Tibial nerve (tissue), 4 donors: ENCODE measurements at places on chromosomes 11 and 22.

GRCh38 chr11:46181843-46182424, 60.7 kb upstream of the PHF21A start:
- no peaks in the 10 kb centered on the region for H3K36me3 ChIP-seq
- no peak overlapping the region for H3K4me3 ChIP-seq
- H3K27me3 ChIP-seq, result no peaks in the 10 kb centered on the region
- no peak overlapping the region for H3K27ac ChIP-seq

DNA sequence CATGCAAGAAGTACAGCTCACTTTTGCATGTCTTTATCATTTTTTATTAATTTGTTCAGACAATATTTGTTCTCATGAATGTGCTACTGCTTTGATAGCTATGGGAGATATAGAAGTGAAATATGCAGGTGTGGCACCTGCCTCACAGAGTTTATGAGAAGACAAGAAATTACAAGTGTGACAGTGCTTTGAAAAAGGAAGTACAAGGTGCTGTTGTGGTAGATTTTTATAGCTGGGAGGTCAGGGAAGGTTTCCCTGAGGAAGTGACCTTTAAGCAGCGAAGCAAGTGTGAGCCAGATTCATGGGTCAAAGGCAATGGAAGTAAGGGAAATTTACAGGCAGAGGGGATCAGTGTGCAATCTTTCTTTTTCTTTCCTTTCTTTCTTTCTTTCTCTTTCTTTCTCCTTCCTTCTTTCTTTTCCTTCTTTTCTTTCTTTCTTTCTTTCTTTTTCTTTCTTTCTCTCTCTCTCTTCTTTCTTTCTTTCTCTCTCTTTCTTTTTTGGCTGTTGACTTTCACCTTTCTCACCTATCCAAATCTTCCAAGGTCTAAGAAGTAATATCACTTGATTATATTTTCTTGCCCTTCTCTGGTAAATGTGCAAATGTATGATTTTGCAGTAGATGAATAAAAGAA, 6.4 kb upstream of the BMAL1 start:
- H3K36me3 ChIP-seq, result no peaks in the 10 kb centered on the region
- H3K27me3 ChIP-seq, result no peaks in the 10 kb centered on the region
- H3K4me3 ChIP-seq, result no peak overlapping the region
- no peak for DNase-seq
- no peak overlapping the region for H3K27ac ChIP-seq
- peaks cover 10% of the 10 kb centered on the region for H3K4me1 ChIP-seq

DNA sequence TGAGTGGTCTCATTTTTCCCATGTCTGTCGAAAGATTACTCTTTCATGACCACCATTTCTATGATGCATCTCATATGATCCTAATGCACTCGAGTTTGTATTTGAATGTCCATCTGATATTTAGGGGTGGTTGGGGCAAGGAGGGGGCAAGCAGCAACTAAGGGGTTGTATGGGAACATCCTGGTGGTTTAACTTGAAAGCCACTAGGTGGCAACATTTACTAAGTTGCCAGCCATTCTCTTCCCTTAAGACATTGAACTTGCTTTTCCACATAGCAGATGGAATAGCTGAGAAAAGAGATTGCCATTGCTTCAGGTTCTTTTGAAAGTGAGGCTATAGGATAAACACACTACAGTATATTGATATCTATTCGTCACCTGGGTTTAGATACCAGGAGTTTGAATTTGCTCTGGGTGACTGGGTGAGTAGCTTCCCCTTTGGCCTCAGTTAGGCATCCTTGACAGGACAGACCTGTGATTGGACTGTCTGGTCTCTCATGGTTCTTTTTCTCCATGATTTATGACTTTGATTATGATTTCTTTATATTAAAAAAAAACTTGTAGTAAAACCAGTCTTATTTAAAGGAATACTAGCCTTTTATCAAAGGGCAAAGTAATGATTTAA, 32.4 kb downstream of the NF2 start:
- no peak overlapping the region for H3K27ac ChIP-seq
- no peak overlapping the region for H3K4me3 ChIP-seq
- no peaks in the 10 kb centered on the region for H3K4me1 ChIP-seq
- no peaks in the 10 kb centered on the region for H3K36me3 ChIP-seq
- DNase-seq, result no peak
- H3K27me3 ChIP-seq, result no peaks in the 10 kb centered on the region

DNA sequence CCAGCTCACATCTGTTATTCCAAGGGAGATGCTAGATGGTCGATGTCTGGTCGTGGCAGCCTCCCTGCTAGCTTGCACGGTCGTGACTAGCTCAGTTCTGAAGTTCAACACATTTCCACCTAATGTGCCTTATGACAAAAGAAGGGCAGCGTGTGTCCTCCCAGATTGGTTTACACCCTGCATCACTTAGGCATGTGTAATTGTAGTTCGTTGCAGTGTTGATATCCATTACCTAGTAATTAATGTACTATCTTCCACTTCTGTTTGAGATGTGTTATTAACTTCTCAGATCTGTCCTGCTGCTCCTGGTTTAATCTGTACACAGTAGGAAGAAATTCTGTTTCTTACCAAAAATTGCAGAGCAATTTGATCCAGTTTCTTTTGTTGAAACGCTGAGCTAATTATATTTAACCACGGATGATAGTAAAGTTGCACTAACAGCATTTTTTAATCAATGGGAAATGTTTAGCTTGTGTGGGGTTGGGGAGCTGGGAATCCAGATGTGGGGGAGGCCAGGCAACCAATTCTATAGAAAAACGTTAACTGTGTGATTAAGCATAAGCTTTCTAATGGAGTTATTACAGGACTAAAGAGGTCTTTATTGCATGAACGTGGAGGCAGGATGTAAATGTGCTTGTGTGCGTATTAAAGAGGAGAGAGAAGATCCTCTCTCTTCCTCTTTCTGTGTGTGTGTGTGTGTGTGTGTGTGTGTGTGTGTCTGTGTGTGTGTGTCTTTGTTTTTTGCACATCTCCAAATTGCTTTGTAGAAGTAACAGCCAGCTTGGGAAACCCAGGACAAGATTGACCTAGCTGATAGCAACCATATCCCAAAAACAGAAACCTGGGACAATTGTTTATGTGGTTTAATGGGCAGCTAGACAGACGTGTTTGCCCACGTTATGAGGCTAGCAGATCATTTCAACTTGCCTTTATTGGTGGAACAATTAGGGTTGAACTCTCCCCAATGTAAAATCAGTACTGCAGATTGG, 145.7 kb upstream of the TTC12 start:
- no peaks in the 10 kb centered on the region for H3K36me3 ChIP-seq
- no peaks in the 10 kb centered on the region for H3K4me1 ChIP-seq
- H3K27me3 ChIP-seq, result no peaks in the 10 kb centered on the region
- H3K27ac ChIP-seq, result no peak overlapping the region
- no peak overlapping the region for H3K4me3 ChIP-seq

GRCh38 chr22:38419121-38419857, 35.7 kb downstream of the KCNJ4 start:
- H3K4me1 ChIP-seq, result no peaks in the 10 kb centered on the region
- no peaks in the 10 kb centered on the region for H3K36me3 ChIP-seq
- H3K27me3 ChIP-seq, result no peaks in the 10 kb centered on the region
- no peak overlapping the region for H3K4me3 ChIP-seq
- H3K27ac ChIP-seq, result no peak overlapping the region

- no peaks in the 10 kb centered on the region for H3K4me1 ChIP-seq
- no peak for DNase-seq
- H3K36me3 ChIP-seq, result no peaks in the 10 kb centered on the region
- no peaks in the 10 kb centered on the region for H3K27me3 ChIP-seq
- no peak overlapping the region for H3K4me3 ChIP-seq
These were observed 62.6 kb upstream of the SLC17A6 start for GRCh38 chr11:22275600-22275999.

DNA sequence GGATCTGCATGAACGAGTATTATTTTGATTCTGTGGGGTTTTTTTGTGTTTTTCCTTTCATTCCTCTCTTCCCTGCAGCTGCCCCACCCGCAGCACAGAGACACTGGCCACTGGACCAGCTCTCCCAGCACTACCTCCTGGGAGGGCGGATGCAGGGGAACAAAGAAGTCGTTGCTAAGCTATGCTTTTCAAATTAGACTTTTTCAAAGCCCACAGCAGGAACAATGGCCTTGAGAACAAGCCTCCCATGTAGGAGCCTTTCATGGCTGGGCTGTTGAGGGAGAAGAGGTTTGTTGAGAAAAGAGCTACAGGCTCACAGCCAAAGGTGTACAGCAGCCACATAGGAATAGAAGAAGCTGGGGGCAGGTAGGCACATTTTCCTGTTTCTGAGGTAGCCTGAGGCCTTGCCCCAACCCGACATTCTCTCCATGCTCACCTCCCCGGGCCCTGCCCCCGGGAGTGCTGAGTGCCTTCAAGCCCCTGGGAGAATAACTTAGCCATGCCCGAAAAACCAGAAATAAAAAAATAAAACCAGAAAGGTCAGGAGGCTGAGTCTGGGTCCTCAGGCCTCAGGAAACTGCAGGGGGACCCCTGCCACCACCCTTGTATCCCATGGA, 20.5 kb upstream of the SYT12 start:
- H3K4me3 ChIP-seq, result no peak overlapping the region
- H3K36me3 ChIP-seq, result no peaks in the 10 kb centered on the region
- no peaks in the 10 kb centered on the region for H3K4me1 ChIP-seq
- no peak for DNase-seq
- no peaks in the 10 kb centered on the region for H3K27me3 ChIP-seq

DNA sequence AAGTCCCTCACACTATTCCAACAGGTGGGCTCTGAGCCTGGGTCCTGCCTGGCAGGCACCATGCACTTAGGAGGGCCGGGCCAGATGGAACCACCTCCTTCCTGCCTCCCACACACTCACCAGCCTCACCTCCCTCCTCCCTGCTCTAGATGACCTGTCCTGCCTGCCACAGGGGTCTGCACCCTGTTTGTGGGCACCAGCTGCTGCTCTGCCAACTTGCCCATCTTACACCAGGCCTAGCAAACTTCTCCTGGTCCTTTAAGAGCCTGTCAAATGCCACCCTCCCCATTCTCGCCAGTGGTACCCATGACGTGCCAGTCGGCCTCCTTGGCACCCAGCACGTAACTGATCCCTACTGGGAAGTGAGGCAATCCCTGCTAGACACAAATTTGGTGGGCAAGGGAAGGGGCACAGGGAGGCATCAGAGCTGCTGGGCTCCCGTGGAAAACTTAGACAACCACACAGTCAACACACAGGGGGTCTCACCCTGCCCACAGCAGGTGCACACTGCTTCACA, 3.1 kb downstream of the MOB2 start:
- no peak for DNase-seq
- no peaks in the 10 kb centered on the region for H3K27me3 ChIP-seq
- no peak overlapping the region for H3K4me3 ChIP-seq
- H3K36me3 ChIP-seq, result peaks cover 27% of the 10 kb centered on the region

DNA sequence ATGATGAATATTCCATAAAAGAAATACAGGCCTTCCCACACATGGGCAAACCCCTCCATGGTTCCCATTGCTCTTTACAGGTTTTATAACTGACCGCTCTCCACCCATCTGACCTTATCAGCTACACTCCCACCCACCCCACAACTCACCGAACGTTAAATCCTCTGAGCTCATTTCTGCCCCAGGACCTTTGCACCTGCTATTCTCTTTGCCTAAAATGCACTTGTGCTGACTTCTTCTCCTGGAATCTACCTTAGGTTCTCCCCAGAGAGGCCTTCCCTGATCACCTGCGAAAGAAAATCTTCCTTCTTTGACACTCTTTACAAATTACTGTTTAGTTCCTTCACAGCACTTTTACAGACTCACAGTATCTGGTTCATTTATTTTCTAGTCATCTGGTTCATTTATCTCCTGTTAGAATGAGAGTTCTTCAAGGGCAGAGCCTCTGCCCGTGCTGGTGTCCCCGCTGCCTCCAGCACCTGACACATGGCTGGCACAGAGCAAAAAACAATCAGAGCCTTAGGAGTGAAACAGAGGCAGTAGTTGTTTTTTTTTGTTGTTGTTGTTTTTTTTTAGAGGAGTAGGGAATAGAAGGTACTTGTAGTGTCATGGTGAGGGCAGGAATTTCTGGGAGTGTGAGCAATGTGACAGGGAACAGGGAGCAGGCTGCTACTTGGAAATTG, 21.6 kb upstream of the GRK3 start:
- DNase-seq, result no peak
- H3K36me3 ChIP-seq, result no peaks in the 10 kb centered on the region
- H3K27me3 ChIP-seq, result no peaks in the 10 kb centered on the region
- no peaks in the 10 kb centered on the region for H3K4me1 ChIP-seq
- no peak overlapping the region for H3K4me3 ChIP-seq
- H3K27ac ChIP-seq, result no peak overlapping the region

DNA sequence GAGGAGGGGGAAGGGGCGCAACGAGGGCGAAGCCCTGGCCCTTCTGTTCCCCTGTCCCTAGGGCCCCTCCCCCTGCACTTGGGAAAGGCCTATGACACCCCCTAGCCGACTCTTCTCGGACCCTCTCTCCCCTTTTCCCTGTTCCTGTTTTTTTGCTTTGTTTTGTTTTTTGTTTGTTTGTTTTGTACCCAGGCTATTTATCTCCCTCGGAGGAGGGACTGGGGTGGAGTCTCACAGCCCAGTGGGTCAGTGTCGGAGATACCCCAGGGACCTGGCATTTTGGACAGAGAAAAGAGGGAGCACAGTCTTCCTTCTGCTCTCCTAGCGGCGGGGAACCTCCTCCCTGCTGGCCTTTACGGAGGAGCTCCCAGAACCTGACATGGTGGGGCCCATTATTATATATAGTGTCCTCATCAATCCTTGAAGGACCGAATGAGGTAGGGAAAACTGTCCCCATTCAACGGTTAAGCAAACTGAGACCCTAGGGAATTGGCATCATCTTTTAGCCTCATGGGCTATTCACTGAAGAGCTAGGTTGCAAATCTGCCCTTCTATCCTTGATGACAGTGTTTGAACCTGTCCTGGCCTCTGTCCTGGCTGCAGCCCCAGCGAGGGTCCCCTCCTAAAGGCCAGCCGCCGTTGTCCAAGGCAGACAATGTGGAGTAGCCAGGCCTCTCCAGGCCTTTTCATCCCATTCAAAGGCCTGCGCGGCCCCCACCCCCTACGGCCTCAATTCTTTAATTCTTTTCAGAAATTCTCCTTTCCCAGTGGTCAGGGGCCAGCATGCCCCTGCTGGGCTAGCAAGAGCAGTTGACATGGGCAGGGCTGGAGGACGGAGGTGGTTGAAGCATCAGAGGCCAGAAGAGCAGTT, 911 bp downstream of the EMID1 start:
- no peak for DNase-seq
- peaks cover 35% of the 10 kb centered on the region for H3K4me1 ChIP-seq
- no peaks in the 10 kb centered on the region for H3K27me3 ChIP-seq
- H3K36me3 ChIP-seq, result no peaks in the 10 kb centered on the region

GRCh38 chr11:5983443-5983842, 3.3 kb downstream of the OR52L1 start:
- H3K4me3 ChIP-seq, result no peak overlapping the region
- no peaks in the 10 kb centered on the region for H3K36me3 ChIP-seq
- no peak overlapping the region for H3K27ac ChIP-seq
- DNase-seq, result no peak

DNA sequence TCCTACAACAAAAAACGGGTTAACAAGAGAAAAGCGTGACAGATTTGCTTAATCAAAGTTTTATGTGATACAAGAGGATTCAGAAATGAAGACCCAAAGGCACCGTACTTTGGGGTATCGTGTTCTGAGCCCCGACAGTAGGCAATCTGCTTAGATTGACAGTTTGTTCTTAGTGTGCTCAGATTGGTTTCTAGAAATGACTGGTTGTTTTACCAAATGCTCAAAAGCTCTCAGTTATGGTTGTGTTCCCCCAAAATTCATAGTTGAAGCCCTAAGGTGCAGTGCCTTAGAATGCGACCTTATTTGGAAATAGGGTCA, 102.7 kb downstream of the RASSF10 start:
- no peak overlapping the region for H3K4me3 ChIP-seq
- H3K27me3 ChIP-seq, result no peaks in the 10 kb centered on the region
- no peaks in the 10 kb centered on the region for H3K36me3 ChIP-seq
- no peak overlapping the region for H3K27ac ChIP-seq
- DNase-seq, result no peak
- no peaks in the 10 kb centered on the region for H3K4me1 ChIP-seq
